Glutamatergic neuron (in vitro differentiated cells): ENCODE measurements at places on chromosomes 16 and 17.

DNA sequence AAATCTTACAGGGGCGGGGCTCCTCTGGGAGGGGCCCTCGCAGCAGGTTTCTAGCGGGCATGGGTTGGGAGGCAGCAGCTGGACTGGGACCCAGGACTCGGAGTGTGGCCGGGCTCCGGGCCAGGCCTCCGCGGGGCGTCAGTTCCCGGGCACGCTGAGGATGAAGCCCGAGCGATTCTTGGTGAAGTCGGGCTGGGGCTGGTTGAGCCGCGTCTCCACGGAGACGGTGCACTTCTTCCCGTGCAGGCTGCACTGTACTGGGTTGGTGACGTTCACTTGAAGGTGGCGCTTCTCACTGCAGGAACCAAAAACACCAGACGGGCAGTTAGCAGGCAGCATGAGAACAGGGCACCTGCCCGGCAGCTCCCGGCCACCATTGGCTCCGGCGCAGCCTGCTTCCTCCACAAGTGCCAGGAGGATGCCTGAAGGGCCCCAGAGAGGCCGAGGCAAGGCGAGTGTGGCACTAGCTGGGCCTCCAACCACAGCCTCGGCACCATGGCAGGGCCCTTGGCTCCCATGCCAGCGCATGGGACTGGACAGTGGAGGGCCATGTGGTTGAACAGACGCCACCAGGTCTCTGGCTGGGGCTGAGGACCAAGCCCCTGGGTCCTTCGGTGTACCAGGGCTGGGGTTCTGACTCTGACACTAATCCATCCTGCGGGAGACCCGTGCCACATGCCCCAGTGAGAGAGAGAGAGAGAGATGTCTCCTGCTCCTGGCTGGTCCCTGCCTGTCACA is 8.0 kb downstream of the CDK5R1 start:
- DNase-seq: no peak

DNA sequence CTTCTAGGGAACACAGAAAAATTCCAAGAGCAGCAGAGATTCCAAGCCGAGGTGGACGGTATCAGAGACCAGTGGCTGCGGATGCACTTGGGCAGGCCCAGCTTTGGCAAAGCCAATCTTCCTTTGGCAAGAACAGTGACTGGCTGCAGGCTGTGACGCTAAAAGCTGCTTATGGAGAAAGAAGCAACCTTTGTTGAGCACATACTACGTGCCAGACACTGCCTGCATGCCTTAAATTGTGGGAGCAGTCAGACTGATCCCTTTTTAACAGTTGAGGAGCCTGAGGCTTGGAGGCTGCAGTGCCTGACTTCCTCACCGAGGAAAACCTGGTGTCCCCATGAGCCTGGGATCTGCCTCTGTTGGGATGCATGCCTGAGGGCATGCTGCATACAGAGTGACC is 69.0 kb upstream of the AMZ2 start:
- no peak for DNase-seq

DNA sequence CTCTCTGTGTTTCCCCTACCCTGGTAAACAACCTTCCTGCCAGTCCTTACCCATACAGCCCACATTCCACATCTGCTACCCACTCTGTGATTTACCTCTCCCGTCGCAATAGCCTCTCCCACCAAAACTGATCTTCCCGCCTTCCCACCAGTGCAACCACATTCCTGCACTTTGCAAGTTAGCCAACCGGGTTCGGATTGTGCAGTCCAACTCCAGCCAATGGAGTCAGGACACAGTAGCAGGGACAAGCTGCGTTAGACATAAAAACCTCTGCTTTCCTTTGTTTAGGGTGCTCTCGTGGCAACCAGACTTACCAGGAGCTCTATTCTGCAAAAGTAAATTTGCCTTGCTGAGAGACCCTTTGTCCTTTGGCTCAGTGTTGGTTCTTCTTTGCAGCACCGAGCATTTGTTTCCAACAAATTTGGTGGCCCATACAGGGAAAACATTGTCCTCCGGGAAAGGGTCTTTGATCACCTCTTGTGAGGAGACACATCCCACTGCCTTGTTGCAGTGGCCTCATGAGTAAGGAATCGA is 1.4 kb downstream of the HPR start:
- no peak for DNase-seq

GRCh38 chr16:49019081-49019633 is 262.5 kb downstream of the CBLN1 start:
- peak; percentile 62 for DNase-seq

DNA sequence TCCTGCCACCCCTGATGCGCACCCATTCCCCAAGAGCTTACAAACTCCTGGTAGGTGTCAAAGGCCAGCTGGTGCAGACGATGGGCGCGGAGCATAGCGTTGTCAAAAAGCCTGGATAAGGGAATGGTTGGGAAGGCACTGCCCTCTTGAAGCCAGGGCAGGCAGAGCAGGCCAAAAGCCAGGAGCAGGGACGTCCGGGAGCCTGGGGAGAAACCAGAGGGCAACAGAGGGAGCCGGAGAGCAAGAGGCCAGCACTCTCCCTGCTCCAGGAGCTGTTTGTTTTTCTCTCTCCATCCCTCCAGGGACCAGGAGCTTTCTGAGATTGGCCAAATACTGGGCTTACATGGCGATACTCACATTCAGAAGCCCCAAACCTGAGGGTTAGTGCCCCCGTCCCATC is 334 bp downstream of the GH1 start:
- no peak for DNase-seq

DNA sequence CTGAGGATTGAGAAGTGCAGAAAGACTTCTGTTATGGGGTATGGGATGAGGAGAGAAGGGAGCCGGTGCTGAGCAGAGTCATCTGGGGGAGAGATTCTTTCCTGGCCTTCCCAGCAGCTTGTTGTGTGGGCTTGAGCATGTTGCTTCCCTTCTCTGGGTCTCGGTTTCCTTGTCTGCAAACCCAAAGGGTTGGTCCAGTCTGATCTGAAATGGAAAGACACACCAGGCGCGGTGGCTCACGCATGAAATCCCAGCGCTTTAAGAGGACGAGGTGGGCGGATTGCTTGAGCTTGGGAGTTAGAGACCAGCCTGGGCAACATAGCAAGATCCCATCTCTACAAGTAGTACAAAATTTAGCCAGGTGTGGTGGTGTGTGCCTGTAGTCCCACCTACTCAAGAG is 6.0 kb downstream of the SOCS3 start:
- DNase-seq: no peak

GRCh38 chr16:4508806-4509205 is 29.8 kb downstream of the CDIP1 start:
- no peak for DNase-seq

DNA sequence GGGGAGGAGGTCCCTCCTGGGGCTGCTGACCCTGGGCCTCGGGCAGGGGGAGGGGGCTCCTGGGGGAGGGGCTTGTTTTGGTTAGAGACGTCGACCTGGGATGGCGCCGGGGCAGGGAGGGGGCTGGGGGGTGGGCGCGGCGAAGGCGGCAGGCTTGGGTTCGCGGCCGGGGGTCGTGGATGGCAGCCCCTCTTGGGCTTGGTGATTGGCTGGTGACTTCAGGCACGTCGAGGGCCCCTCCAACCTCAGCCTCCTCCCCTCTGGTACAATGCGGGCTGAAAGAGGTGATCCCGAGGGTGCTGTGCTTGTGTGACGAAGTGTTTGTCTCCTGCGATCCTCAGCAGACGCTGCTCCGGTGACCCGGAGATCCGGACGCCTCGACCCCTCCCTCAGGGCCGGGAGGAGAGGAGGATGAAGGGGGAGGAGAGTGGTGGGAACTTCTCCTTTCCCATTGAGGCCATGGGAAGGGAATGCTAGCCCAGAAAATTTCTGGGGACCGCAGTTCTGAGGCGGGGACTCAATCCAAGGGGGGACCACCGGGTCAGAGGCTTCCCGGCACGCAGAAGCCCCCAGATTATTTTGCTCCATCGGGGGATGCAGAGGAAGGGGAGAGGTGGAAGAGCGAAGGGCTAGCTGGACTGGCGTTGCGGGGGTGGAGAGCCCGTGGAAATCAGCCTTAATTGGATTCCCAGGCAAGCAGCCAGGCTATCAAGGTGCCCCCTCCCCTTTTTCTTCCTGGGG is 43.9 kb downstream of the RAI1 start:
- no peak for DNase-seq

GRCh38 chr17:7214300-7215135 is 5.1 kb downstream of the DLG4 start:
- peak; percentile 100 for DNase-seq

DNA sequence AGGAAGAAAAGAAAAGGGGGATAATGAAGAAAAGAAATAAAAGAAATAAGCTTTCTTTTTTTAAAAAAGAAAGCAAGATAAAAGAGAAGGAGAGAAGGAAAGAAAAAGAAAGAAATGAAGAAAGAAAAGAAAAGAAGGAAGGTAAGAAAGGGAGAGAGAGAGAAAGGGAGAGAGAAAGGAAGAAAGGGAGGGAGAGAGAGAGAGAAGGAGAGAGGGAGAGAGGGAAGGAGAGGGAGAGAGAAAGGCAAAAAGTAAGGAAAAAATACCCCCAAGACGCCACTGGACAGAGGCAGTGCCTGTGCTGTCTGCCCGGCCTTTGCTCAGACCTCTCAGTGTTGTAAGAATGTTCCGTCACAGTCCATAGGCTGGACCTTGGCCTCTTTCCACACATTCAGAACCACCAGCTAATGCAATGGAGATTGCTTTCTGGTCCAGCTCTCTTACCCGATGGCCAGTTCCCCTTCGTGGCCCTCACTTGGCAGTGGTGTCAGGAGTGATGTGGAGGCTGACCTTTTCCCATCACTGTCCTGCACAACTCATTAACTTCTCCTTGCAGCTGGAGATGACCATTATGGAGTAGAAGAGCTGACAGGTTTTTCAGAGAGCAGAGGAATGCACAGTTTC is 14.3 kb upstream of the HNF1B start:
- no peak for DNase-seq

DNA sequence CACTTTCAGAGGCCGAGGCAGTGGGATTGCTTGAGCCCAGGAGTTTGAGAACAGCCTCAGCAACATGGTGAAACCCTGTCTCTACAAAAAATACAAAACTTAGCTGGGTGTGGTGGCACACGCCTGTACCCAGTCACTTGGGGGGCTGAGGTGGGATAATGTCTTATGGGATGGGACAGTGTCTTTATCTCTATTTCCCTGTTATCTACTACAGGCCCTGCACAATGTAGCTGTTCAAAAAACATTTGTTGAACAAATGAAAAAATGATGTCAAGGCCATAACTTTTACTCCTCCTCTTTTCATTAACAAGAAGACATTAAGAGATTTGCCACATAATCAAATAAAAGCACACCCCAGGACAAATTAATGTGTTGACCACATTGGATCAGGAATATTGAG is 13.8 kb downstream of the TUBG1 start:
- no peak for DNase-seq

DNA sequence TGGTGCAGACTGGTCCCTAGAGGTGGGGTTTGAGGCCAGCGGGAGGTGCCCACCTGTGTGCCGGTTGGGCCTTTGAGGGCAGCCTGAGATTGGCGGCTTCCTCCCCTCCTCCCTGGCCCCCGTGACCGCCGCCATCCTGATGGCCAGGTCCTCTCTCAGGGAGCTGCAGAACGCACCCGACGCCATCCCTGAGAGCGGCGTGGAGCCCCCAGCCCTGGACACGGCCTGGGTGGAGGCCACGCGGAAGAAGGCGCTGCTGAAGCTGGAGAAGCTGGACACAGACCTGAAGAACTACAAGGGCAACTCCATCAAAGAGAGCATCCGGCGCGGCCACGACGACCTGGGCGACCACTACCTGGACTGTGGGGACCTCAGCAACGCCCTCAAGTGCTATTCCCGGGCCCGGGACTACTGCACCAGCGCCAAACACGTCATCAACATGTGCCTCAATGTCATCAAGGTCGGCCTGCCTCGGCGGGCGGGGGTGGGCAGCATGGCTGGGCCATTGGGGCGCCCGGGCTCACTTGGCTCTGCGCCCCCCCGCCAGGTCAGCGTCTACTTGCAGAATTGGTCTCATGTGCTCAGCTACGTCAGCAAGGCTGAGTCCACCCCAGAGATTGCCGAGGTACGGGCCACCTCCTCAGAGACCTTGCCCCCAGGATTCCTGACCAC is 2.8 kb downstream of the GPS1 start:
- no peak for DNase-seq

DNA sequence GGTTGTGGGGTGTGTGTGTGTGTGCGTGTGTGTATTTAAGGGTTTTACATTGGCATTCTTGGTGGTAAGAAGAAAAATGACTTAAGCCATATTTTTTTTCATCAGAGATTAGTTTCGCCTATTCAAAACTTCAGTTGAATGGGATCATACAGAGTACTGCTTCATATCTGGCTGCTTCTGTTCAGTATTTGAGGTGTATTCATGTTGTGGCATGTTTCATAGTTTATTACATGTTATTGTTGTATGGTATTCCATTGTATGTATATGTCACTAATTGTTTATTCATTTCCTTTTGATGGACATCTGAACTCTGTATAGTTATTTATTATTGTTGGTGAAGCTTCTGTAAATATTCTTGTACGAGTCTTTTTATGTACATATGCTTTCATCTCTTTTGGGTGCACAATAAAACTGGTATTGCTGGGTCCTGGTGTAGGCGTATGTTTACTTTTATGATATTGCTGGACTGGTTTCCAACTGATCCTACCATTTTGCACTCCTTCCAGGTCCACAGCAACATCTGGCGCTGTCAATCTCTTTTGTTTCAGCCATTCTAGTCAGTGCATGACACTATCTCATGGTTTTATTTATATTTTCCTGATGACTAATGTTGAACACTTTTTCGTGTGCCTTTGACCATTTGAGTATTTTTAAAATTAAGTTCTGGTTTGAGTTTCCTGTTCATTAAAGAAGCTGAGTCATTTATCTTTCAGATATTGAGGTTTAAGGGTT is 77.4 kb upstream of the MAF start:
- no peak for DNase-seq

- no peak for DNase-seq
These were observed 198.8 kb upstream of the CIBAR2 start for GRCh38 chr16:85310868-85311585.

DNA sequence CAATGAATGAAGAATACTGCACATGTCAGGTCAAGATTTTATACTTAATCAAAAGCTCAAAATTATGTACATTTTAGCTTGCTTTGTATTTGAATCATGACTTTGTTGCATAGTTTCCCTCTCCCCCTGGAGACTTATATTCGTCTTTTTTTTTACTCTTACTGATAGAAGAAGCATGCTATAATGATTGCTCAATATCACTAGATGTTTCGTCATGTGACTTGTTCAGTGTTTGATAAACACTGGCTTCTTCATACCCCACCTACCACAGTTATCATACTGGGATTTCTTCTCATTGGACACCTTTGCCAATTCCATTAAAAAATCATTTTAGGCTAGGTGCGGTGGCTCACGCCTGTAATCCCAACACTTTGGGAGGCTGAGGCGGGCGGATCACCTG is 148.7 kb downstream of the FTO start:
- DNase-seq: no peak

DNA sequence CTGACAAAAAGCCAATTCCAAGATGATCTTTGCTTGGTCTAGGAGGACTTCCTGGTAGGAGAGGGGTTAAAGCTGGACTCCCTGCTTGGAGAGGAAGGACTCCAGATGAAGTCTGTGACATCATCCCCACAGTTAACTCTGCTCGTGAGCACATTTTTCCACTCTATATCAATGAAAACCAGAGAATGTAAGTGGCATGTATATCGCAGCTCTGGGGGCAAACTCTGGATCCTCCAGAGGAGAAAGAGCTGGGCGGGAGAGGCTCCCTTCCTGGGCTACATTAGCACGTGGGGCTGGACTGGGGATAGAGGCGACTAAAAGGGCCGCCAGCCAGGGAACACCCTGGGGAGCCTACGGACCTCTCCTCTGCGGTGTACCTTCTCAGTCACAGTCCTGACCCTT is 34.1 kb downstream of the HIC1 start:
- no peak for DNase-seq
